ENCODE measurements at places on chromosomes 1 and 21.

- no peak for DNase-seq
These were observed 444 bp upstream of the AGO1 start for GRCh38 chr1:35882586-35882944.

- no peak for DNase-seq
These were observed 433.9 kb upstream of the DAB1 start for GRCh38 chr1:57857809-57858208.

DNA sequence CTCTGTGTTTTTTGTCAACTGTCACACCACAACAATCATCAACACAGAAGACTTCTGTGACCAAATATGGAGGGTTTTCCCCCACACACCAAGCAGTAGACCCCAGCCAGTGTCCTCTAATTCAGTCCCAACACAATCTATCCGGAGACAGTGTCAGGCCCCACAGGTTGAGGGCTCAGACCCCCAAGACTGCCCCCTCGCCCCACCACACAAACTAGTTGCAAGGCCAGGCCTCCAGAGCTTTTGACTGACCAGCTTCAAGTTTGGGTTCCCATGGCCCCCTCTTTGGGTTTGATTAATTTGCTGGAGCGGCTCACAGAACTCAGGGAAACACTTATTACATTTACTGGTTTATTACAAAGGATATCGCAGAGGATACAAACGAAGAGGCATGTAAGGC is 37.2 kb downstream of the NEK2 start:
- no peak for DNase-seq

DNA sequence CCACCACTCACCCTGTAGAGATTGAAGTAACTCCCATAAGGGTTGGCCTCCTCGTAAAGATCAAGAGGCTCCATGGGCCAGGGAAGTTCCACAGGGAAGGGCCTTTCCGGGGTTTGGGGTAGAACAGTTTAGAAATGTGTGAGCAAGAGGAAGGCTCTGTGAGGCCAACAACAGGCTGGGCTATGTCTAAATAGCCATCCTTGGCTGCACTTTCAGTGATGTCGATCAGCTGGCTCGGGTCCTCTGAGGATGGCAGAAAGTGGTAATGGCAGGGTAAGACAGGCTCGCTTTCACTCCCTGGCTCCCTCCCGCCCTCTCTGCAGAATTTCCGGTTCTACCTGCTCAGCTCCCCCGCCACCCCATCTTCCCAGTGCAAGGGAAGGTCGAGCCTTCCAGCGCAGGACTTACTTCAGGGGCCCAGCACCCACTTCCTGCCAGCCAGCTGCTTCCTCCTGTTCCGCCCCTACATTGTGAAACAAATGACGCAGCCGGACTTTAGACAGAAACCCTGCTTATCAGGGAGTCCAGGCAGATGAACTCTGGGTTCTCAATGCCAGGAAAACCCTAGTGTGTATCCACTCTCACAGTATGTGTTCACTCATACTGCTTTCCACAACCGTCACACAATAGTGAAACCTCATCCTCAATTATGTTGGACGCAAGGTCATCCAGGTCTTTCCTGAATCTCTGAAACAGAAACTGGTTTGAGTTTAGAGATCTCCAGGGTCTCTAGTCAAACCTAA is 7.3 kb downstream of the F11R start:
- no peak for DNase-seq

DNA sequence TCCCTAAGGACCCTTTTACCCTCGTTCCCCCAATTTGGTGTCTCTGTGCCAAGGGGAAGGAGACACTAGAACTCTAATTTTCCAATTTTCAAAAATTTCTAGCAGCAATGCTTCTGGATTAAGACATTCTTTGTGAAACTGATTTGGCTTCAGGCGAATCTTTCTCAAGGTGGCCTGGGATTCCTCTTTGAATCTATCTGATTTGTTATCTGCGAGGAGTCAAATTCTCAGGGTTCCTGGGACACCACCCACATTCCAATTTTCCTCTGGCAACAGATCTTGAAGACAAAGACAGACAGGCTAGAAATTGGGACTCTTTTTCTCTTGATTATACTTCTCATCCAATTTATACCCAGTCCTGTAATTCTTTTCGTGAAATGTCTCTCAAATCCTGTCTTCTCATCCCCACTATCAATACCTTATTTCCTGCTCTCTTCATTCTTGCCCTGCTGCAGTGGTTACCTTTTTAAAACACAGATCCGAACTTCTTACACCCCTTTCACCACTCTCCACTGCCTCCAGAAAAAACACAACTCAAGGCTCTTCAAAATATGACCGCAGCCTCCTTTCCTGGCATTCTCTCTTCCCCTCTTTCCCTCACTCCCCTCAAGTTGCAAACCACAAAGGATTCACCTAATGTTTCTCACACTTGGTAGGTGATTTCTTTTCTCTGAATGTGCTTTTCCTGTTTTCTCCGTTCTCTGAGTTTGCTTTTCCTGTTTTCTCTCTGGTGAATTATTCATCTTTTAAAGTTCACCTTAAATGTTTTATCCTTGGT is 2.7 kb upstream of the MPZL1 start:
- no peak for DNase-seq

Data from nephron progenitor cell (in vitro differentiated cells).